Ovary (tissue), 10 donors: ENCODE measurements at places on chromosomes 3 and 15. TPM values are rescaled to one million over a fixed set of nuclear protein-coding genes. Genes with fewer than 3 reads are reported as not detected.

- peak; percentile 90 for DNase-seq
Observed at GRCh38 chr3:171829841-171830517, 13.2 kb upstream of the TMEM212 start.

- DNase-seq, result no peak
Observed at GRCh38 chr15:32676169-32676568, 34.7 kb downstream of the SCG5 start.

The FBXW12 gene
- not detected for polyA plus RNA-seq

GRCh38 chr3:158765518-158766205 lies 33.4 kb upstream of the RARRES1 start:
- DNase-seq, result no peak

DNA sequence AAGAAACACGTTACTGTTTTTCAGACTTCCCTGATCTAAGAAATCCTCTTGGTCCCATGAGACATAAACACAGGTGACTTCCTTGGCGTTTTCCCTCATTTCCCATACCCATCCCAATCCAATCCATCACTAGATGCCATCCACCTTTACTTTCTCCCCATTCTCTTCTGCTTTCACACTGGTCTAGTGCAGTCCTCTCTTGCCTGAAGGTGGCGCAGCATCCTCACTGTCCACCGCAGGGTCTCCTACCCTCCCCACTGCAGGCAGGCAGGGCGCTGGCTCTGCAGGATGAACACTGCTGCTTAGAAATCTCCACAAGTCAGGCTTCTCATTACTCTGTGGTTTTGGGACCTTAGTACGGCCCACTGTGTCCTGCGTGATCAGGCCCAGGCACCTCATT lies 58.2 kb downstream of the RAB7A start:
- no peak for DNase-seq

The GCSAM gene
- polyA plus RNA-seq, result 0.13 TPM

GRCh38 chr3:33144433-33144832 lies 30.6 kb downstream of the CRTAP start:
- DNase-seq, result no peak

The IMPG2 gene
- 0.22 TPM for polyA plus RNA-seq

DNA sequence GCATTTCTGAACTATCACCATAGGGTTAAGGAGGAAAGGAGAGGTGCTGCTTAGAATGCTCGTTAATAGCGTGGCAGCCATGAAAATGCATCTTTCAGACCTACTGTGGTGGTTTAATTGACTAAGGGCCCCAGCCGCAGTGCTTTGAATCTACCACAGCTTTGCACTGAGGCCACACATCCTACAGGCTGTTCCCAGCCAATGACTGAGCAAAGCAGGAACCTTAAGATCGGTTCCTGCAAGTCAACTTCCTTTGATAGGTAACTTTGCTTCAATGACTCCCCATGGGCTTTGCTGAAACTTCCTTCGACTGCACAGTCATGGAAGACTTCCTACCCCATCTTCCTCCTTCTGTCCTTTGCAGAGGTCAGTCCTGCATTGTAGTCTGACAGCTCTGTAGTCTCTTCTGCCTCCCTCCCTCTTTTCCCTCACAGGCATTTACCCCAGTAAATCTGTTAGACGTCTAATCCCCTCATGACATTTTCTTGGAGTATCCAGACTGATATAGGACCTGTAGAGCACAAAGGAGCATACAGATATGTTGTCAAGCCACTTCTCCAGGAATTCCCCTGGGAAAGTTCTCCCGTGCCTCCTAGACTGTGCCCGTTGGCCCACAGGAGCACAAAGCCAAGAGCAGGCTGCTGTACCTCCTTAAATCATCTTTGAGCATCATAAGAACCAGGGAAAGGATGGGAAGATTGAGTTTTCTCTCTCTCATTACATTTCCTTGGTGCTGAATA lies 2.6 kb upstream of the BCL2A1 start:
- no peak for DNase-seq

GRCh38 chr15:65659502-65660052 lies 37.8 kb downstream of the SLC24A1 start:
- DNase-seq, result no peak

DNA sequence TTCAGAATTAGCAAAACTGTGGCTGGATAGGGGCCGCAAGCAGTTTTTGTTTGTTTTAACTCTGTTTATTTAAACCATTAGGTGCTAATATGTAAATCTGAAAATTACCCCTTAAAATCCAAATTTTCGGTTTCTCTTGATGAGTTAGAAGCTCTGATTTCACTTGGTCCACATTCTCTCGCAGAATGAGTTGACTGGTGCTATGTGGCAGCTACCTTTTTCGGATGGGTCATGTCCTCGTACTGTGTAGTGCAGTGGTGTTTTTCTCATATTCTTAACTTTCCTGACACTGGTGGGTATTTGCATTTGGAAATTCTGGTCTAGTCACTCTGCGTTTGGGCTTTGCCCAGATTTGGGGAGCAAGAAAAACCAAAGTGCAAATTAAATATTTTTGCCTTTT lies 87.1 kb downstream of the DIPK2A start:
- DNase-seq, result no peak

GRCh38 chr15:75704618-75705017 lies 8.0 kb downstream of the CSPG4 start:
- DNase-seq, result no peak

GRCh38 chr3:69320871-69321271 lies 65.0 kb downstream of the FRMD4B start:
- DNase-seq, result peak; percentile 24

DNA sequence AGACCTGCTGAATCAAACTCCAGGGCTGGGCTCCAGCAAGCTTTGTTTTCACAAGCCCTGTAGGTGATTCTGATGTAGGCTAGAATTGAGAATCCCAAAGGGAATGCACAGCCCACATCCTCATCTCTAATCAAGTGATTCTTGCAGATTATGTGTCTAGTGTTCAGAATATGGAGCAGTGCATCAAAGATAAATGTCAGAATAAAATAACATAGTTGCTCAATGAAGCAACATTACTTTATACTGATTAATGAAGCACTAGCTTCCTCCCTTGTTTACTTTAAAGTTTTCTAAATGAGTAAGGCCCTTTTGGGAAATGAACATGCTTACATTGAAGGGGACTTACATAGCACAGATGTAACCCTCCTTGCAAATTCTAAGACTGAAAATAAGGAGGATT lies 39.2 kb downstream of the NUP210 start:
- DNase-seq, result no peak

DNA sequence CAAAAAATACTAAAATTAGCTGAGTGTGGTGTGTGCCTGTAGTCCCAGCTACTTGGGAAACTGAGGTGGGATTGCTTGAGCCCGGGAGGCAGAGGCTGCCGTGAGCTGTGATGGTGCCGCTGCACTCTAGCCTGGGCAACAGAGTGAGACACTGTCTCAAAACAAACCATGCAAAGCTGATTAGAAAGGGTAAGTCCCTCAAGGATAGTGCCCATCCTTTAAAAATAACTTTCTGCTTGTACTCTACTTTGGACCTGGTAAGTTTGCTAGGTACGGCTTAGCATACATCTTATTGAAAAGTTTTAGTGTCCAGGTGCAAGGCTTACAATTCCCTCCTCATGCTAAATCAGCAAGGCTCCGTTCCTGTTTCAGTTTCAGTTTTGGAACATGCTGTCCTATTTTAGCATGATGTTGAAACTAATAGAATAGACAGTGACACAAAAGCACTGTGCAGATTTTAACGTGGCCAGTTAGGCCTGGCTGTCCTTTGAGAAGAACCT lies 21.4 kb downstream of the FEM1B start:
- peak; percentile 21 for DNase-seq

DNA sequence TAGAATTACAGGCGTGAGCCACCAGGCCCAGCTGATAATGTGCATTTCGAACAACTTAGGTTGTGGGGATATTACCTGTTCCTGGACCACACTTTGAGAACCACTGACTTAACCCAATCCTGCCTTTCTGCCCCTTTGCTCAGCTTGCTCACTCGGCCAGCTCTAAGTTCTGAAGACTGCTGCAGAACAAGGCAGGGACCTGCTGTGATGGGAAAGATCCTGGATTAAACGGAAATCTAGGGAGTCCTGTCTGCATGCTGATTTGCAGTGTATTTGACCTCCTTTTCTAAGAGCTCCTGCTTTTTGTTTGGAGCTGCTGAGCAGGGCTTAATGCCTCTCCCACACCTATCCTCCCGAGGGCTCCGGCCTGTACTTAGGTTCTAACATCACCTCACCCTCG lies 2.9 kb downstream of the LTK start:
- DNase-seq, result no peak

DNA sequence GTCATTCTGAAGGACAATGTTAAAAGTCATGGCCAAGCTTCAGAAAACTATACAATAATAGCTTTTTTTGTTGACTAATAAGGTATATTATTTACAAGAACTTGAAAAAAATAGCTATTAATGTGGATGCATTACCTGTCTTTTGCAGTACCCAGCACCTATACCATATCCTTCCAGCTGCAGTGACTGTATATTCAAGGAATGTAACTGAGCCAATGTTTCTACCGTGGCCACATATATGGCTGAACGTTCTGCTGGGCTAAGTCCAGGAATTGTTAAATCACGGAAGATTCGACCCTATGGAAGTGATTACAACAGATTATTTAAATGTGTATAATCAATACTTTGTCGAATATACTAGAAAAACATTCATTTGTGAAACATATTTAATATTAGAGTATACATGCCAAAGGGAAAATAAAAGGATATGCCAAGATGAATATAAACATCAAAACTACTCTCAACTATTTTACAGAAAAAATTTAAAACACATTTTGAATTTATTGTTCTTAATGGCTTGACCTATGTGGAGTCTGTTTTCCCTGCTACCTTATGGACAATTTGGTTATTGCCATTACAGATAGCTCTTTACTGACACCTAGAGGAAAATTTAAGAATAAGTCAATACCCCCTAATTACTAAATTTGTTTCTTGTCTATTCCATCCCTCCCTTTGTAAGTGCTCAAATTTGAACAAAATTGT lies 17.6 kb downstream of the ACAD11 start:
- no peak for DNase-seq

The PLIN1 gene
- 1.2 TPM for polyA plus RNA-seq

The A4GNT gene
- polyA plus RNA-seq, result not detected

GRCh38 chr15:38860253-38860652 lies 295.6 kb upstream of the RASGRP1 start:
- DNase-seq, result no peak

The FEZF2 gene
- 0.29 TPM for polyA plus RNA-seq

The OSTN gene
- 0.02 TPM for polyA plus RNA-seq

DNA sequence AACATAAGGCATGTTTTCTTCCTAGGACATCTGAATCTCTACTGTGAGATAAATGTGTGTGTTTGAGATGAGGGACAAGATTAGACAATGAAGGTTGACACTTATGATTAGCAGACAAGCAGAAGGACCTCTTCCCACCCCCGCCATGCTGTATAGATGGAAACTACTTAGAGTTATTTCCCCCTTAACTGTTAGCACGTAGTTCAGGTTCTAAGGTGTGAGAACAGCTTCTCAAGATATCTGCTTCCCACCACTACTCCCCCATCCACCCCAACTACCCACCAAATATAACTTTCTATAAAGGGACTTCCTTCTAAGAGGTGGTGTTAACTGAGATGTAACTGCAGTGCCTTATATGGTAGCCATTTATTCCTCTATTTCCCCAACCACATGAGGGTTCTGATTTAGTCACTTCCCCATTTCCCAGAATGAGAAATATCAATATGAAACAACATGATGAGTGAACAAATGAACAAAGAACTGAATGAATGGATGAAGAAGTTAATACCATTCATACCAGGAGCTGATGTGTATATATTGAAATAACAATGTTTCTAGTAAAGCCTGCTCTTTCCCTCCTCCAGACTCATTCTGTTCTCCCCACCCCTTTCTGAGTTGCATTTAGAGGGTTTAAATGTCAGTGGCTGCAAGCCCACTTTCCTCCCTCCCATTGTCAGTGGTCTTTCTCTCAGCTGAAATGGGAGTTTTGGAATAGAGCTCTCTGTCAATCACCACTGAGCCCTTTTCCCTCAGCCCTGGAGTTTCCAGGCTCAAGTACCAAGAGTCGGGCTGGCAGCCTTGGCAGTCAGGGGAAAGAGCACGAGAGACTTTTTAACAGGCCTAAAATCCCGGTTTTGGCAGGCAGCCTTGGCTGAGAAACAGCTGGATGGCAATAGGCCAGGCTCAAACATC lies 7.7 kb upstream of the RFTN1 start:
- DNase-seq, result no peak

The CD86 gene
- polyA plus RNA-seq, result 0.85 TPM

The ZNF774 gene
- 1.0 TPM for polyA plus RNA-seq

DNA sequence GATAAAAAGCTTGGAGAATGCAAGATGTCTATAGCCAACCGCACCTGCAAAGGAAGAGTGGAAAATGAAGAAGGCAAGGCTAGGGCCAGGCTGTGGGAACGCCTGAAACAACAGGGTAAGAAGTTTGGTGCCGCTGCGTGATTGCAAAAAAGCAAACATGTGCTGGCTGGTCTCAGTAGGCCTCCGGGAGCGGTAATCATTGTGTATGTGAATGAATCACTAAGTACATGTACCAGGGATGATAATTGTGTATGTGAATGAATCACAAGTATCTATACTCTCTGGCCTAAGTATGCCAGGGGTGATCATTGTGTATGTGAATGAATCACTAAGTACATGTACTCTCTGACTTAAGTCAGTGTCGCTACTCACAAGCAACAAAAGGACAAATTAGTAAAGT lies 40.3 kb upstream of the PARL start:
- no peak for DNase-seq

DNA sequence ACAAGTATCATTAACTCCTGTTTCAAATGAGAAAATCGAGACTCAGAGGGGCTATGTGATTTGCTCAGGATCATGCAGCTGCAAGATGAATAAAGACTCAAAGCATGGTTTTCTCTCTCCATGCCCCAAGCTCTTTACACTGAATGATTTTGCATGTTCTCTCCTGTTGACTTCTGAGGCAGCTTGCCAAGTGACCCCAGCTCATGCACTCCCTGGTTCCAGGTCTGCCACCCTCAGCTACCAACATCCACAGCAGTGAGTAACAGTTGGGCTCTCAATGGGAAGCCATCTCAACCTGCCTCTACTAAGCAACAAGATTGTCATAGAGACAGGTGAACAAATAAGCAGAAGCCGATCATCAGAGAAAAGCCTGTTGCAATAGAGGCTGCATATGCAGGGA lies 116.9 kb upstream of the GADL1 start:
- DNase-seq, result no peak

GRCh38 chr3:187920030-187920429 lies 174.8 kb upstream of the BCL6 start:
- no peak for DNase-seq

GRCh38 chr3:83523470-83524073 lies 1435.2 kb upstream of the CADM2 start:
- no peak for DNase-seq

DNA sequence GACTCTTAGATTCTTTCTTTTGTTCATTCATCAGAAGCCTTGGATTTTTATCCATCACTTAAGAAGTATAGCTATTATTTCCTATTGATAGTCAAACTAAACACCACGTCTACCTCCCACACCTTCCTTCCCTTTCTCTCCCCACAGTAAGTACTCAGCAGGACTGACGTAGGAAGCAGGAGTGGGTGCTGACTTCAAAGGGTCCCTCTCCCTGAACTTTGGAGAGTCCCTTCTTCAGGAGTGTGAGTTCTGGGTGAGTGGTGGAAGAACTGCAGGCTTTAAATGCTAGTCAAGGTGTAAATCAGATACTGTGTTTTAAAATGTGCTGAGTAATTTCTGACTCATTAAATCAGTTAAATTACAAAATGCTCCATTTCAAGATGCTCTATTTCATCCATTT lies 126.5 kb upstream of the BFSP2 start:
- no peak for DNase-seq

The NRROS gene
- polyA plus RNA-seq, result 3.2 TPM

GRCh38 chr3:33658991-33659848 lies 58.8 kb downstream of the CLASP2 start:
- DNase-seq, result peak; percentile 66
